ENCODE measurements at places on chromosomes 13 and 19.

GRCh38 chr13:39483326-39483725, 119.7 kb downstream of the LHFPL6 start:
- DNase-seq = no peak

DNA sequence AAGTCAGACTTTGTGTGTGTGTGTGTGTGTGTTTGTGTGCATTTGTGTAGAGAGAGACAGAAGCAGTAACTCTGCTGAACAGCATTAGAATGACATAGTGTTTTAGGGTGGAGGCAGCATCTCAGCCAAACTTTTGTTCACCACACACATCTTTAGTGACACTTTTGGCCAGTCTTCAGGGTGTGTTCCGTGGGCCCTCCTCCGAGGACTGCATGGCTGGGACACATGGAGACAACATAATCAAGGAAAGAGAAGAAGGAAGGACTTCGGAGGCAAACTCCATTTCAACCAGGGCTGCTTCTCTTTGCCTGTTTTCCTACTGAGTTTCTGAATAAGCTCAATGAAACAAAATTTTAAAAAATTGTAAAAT, 205.1 kb downstream of the LHFPL6 start:
- DNase-seq = no peak

- DNase-seq = peak; percentile 77
These were observed 13.0 kb downstream of the PGLYRP1 start for GRCh38 chr19:46009530-46010510.

- no peak for DNase-seq
These were observed 953 bp downstream of the DZIP1 start for GRCh38 chr13:95643571-95643935.

DNA sequence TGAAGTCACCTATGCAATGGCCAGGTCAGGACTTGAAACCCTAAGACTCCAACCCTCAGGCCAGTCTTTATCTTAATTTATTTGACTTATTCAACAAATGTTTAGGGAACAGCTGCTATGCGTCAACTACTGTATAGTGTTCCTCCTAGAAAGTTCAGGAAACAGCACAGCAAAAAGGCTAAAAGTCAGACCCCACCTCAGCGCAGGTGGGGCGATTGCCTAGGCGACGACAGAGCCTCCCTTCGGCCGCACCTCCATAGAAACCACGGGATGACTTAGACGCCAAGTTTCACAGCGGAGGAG, 502 bp downstream of the VRK3 start:
- no peak for DNase-seq

DNA sequence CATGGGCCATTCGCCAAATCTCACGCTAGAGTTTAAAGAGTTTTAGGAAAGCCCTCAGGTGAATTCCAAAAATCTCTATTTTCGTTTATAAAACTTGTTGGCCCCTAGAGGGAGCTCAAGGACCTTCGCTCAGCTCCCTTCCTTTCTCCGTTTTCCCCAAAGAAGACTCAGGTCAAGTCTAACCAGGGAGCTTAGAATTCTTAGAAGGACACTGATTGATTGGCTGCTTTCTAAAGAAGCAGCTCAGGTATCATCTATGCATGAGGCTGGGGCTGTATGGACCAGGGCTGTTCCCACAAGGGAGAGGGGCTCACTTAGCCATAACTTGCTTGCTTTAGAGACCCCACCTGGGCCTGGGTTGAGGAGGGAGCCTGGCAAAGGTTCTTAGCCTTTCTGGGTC, 20.5 kb downstream of the DZIP1 start:
- DNase-seq = no peak

DNA sequence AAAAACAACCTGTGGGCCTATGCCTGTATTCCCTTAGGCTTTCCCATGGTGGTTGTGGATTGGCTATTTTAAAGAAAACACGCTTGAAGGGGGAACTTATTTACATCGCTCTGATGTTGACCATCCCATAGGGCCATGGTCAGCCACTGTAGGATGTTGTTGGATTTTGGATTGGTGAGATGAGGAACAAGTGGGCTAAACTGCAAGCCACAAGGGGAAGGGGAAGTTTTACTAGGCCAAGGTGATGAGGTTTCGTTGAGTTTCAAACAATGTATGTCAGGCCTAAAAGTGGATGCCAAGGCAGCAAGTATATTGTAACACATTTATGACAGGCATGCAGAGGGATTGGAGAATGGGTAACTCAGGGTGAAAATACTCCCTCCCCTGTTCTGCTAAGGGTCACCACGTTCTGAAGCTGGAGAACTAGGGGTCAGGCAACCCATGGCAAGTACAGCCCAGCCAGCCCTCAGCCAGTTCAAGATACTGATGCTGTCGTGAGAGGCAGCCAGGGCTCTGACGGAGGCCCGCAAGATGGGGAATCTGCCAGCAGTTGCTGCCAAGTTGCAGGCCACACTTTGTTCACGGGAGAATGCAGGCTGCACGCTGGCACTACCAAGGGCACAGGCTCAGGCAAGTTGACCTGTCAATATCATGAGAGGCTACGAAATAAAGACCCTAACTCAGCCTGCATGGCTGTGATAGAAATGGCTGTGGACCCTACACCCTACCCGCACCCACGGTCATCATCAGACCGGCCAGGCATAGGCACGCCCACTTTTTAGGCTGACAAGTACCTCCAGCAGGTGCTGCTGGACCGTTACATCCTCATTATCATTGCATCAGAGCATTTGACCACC, 11.1 kb downstream of the IRGC start:
- no peak for DNase-seq

DNA sequence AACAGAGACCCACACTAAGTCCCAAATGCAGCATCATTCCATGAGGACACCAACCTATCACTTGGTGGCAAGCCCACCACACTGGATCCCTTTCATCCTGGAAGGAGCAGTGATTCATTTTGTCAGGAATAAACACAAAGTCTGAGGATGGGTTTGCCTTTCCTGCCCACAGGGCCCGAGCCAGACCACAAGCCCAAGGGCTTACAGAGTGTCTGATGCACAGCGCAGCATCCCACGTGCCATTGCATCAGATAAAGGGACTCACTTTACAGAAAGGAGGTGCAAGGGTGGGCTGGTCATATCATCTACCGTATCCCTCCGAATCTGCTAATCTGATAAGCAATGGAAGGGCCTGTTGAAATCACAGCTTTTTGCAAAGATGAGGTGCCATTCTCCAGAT, 12.2 kb upstream of the KCTD15 start:
- DNase-seq = no peak

- no peak for DNase-seq
These were observed 25.1 kb downstream of the RFX1 start for GRCh38 chr19:13981021-13981420.

DNA sequence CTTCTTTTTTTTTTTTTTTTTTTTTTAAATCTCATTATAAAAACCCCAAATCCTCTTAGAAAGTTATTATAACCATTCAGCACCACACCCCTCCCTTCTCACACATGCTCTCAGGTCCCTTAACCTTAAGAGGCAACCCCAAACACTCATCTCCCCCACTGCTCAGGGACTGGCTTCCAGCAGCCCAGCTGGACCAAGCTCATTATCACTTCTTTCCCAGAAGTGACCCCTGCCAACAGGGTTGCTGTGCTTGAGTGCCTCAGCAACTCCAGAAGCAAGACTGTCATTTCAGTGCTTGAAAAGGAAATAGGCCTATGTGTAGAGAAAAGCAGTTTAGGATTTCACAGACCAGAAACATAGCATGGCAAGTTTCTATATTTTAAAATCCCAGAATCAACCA, 84.3 kb downstream of the SLAIN1 start:
- DNase-seq = no peak

- DNase-seq = no peak
These were observed 81.5 kb upstream of the SHISA2 start for GRCh38 chr13:26133286-26133685.

GRCh38 chr19:53898636-53899341, 10.3 kb upstream of the CACNG7 start:
- peak; percentile 24 for DNase-seq

DNA sequence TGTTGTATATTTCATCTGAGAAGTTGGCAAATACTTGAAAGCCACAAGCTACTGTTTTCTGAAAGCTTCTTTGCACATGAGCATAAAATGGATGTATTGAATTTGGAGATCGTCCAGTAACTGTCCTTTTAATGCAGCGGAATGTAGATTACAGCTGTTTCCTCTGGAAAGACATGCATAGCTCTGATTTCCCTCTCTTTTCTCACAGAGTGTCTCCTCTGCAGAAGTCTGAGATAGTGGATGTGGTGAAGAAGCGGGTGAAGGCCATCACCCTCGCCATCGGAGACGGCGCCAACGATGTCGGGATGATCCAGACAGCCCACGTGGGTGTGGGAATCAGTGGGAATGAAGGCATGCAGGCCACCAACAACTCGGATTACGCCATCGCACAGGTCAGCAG, 283.0 kb downstream of the SHISA2 start:
- DNase-seq = no peak

- DNase-seq = no peak
These were observed 1.3 kb downstream of the BBC3 start for GRCh38 chr19:47229676-47230053.

GRCh38 chr19:29384656-29385055, 141.1 kb upstream of the VSTM2B start:
- DNase-seq = no peak

- no peak for DNase-seq
These were observed 25.8 kb upstream of the CYP2S1 start for GRCh38 chr19:41166944-41167804.

All from stimulated activated CD4-positive, alpha-beta T cell treated with anti-CD3 and anti-CD28 coated beads, Interleukin-2, amount 100 ng/mL, for 24 hours (primary cell).